ENCODE measurements at places on chromosomes 11 and 22.

GRCh38 chr11:114209343-114209742 lies 86.9 kb upstream of the NNMT start:
- no peak for DNase-seq

DNA sequence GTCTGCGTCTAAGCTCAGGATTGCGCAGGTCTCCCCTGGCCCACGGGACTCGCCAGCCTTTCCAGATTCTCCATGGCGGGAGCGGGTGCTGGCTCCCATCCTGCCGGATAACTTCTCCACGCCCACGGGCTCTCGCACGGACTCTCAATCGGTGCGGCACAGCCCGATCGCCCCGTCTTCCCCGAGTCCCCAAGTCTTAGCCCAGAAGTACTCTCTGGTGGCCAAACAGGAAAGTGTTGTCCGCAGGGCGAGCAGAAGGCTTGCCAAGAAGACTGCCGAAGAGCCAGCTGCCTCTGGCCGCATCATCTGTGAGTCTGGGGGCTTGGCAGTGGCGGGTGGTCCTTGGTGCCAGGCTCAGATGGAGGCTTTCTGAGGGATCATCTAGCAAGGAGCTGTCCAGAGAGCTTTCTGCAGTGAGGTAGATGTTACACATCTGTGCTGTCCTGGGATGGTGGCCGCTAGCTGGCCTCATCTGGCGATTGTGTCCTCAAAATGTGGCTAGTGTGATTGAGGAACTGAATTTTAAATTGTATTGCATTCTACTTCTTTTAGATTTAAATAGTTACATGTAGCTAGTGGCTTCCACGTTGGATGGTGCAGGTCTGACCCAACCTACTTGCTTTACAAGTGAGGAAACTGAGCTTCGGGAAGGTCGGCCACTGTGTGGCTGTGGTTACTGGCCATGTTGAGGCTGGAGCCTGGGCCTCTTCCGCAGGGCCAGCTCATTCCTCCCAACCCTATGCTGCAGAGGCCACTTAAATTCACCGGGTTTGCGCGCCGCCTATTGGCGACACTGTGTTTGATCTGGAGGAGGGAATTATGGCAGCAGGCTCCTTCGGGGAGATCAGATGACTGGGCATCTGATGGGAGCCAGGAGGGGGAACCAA lies 6.7 kb downstream of the INCENP start:
- DNase-seq = no peak

DNA sequence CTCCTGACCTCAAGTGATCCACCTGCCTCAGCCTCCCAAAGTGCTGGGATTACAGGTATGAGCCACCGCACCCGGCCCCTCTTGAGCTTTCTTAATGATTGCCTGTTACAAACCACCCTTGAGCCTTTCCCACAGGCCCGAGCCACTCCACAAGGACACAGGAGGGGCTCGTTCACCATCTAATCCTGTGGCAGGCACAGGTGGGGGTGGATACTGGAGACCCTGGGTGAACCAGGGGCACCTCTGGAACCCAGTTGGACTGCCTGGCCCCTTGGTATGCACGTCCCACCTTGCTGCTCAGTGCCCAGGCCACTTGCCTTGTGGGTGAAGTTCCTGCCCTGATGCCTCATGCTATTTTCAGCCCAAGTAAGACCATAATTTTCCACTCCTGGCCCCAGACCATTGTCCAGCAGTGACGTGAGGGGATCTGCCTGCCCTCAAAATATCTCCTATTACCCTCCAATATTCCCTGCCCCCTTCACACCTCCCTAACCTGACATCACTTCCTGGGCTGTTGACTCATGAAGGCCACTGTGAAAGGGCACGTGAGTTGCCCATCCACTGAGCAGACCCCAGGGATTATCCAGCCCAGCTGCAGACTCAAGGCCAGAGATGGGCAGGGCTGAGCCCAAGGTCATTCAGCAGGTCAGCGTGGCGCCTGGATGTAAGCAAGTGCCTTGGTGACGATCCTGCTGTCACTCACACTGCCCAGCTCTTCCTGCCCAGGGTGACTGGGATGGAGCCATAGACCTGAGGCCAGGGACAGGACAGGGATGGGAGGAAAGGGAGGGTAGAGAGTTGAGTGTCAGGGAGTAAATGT lies 19.6 kb downstream of the P2RY2 start:
- no peak for DNase-seq

GRCh38 chr22:40312050-40312449 lies 34.2 kb upstream of the ADSL start:
- no peak for DNase-seq

GRCh38 chr11:71179877-71180605 lies 72.3 kb downstream of the SHANK2 start:
- DNase-seq = no peak

DNA sequence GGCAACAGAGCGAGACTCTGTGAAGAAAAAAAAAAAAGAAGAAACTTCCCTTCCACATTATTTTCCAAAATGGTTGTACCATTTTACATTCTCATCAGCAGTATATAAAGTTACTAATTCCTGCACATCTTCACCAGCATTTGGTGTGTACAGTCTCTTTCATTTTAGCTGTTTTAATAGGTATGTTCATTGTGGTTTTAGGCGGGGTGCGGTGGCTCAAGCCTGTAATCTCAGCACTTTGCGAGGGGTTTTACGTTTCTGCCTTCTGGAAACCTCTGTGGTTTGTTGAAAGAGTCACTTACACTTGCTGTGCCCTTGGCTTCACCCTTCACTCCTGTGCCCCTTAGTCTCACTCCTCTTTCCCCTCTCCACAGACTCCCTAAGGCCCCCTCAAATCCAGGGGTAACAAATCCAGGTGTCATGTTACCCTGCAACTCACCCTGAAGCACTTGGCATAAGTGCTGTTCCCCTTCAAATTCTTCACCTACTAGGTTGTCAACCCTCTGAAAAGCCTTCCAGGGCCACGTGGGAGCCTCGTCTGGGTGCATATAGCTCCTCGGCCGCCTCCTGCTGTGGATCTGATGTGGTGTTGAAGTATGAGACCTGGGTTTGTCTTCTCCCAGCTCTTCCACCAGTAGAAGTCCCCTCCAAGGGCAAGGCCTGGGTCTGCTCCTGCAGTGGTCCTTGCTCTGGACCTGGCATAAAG lies 20.8 kb downstream of the TOB2 start:
- peak; percentile 63 for DNase-seq

DNA sequence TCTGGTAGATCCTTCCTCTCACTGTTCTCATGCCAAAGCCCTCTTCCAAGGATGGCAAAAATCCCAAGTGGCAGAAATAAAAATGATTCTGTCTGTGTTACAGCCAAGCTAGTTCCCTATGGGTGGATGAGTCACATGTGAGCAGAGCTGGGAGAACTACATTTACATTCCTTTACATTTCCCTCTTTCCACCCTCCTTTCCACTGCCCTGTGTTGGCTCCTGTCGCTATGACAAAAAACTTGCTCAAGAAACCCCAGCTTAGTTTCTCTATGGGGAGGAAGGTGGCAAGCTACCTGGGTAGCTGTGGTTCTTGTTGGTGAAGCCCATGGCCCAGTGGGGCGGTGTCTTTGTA lies 10.2 kb upstream of the DDB2 start:
- DNase-seq = no peak
